Stimulated activated CD4-positive, alpha-beta T cell treated with anti-CD3 and anti-CD28 coated beads, Interleukin-15, amount 100 ng/mL, for 1 hour (primary cell): ENCODE measurements at places on chromosomes 5 and 9.

- DNase-seq = no peak
These were observed 24.1 kb upstream of the PCSK5 start for GRCh38 chr9:75866273-75866871.

GRCh38 chr5:116681334-116682013 is 106.9 kb upstream of the SEMA6A start:
- no peak for DNase-seq

- DNase-seq = no peak
These were observed 11.6 kb upstream of the RNU6ATAC start for GRCh38 chr9:134175808-134176598.

- DNase-seq = no peak
These were observed 312.1 kb upstream of the CDH18 start for GRCh38 chr5:20300110-20300509.

DNA sequence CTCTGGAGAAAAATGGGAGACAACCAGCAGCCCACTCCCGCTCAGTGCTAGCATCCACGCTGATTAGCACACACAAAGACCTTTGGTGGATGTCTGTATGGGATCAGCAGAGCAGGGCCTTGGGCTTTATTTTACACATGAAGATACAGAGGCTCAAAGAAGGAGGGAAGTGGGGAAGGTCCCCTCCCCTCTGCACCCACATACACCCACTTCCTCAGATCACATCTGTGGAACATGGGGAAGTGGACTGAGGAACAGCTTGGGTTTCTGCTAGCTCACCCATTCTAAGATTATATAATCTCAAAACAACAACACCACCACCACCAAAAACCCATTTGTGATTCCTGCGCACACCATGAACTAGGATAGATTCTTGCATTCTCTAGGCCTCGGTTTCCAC is 14.0 kb downstream of the GGTA1 start:
- no peak for DNase-seq

GRCh38 chr9:86535406-86535915 is 181.3 kb upstream of the TUT7 start:
- no peak for DNase-seq

DNA sequence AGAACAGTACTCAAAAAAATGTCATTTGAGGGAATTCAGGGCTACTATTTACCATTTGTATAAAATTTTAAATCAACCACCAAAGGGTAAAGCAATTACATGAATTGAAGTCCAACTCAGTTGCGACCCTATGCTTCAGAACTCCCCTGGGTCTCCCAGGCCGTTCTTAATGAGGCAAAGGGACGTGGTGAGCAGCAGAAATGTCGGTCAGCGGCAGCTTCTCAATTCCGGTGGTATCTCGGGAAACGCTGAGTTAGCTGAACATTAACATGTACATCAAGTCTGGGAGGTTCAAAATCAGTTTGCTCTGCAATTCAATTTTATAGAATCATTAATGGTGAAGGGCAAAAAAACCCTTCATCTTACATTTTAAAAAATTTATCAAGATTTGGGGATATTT is 173.2 kb downstream of the DIRAS2 start:
- no peak for DNase-seq

GRCh38 chr9:38182321-38182720 is 113.3 kb upstream of the SHB start:
- DNase-seq = no peak

GRCh38 chr5:56026863-56027300 is 32.1 kb upstream of the IL6ST start:
- DNase-seq = no peak

DNA sequence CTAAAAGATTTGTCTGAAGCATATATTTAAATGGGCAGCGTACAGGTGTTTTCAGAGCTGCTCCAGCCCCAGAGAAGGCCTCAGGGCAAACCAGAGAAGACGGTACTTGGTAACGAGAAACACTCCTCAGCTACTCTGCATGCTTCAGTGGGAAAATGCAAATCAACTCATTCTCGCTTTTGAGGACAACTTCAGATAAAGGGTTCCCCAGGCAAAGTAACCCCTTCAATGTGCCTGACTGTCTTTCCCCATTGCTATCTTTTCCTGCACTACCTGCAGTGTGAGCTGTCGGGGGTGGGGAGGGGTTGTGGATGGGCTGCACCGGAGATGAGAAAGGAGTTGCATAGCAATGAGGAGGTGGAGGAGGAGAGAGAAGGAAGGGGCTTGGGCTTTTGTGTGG is 339.7 kb upstream of the CLINT1 start:
- DNase-seq = no peak

- DNase-seq = no peak
These were observed 4.1 kb upstream of the CMBL start for GRCh38 chr5:10311595-10312425.

DNA sequence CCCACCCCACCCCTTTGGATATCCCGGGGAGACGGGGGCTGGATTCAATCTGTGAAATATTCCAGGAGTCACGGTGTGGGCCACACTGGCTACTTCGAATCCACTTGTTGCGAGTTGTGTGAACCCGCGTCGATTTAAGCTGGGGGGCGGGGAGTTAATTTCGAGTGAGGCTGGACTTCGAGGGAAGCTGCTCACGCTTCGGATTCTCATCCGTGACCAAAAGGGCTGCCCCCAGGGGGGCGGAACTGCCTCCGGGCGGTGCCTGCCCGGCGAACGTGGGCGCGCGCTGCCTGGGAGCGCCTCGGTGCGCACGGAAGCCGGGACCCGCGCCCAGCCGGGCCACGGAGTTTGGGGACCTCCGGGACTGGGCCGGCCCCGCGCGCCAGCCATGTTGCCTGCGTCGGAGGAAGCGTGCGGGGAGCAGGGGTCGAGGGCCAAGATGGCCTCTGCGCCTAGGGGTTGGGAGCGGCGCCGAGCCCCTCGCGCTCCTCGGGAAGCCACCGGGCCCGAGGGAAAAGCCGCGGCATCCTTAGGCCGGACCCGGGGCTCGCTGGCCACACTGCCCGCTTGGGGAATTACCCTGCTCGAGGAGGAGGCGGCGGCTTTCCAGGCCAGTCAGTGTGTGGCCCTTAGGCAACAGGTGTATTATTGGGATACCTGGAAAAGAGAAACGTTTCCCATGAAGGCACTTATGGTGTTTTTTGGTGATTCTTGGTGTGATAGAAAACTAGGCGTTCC is 975 bp downstream of the OCLN start:
- no peak for DNase-seq

GRCh38 chr5:4204276-4205141 is 608.9 kb downstream of the IRX1 start:
- DNase-seq = no peak

- DNase-seq = no peak
These were observed 32.6 kb upstream of the ANXA1 start for GRCh38 chr9:73118898-73119554.

GRCh38 chr5:15321776-15322175 is 178.2 kb upstream of the FBXL7 start:
- no peak for DNase-seq

GRCh38 chr9:99964336-99964735 is 57.9 kb downstream of the STX17 start:
- DNase-seq = no peak

GRCh38 chr5:15431923-15432322 is 68.1 kb upstream of the FBXL7 start:
- no peak for DNase-seq

- no peak for DNase-seq
These were observed 20.2 kb downstream of the TLE1 start for GRCh38 chr9:81669041-81669651.

GRCh38 chr5:150644058-150644457 is 3.6 kb downstream of the SYNPO start:
- no peak for DNase-seq

DNA sequence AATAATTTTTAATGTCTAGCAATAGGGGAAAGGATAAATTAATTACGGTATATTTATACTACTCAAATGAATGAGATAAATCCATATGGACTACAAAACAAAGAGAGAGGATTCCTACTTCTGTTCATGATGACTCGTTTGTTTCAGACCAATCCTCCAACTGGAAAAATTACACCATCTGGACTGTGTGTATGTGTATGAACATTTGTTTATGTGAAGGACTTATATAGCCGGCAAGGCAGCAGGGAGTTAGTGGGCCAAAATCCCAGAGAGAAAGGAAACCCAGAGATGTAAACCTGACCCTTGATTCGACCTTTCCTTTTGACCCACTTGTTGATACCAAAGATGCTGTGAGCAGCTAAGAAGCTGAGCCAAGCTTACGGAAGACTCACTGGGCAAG is 20.1 kb downstream of the PDE6A start:
- no peak for DNase-seq

GRCh38 chr9:134556531-134557068 is 85.0 kb upstream of the COL5A1 start:
- no peak for DNase-seq

DNA sequence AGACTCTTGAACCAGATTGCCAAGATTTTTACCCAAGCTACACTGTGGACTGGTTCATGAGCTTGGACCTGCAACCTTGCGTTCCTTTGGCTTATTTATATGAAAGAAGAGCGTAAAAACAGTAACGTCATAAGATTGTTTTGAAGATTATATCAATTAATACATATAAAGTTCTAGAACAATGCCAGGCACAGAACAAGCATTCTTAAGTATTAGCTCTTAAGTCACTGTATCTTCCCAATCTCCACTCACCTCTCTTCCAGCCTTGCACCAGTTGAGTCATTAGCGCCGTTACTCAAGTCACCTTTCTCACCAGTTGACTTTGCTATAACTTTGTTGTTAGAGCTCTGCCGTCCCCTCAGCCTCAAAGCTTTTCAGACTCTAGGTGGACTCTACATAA is 415.7 kb downstream of the PLK2 start:
- DNase-seq = no peak

DNA sequence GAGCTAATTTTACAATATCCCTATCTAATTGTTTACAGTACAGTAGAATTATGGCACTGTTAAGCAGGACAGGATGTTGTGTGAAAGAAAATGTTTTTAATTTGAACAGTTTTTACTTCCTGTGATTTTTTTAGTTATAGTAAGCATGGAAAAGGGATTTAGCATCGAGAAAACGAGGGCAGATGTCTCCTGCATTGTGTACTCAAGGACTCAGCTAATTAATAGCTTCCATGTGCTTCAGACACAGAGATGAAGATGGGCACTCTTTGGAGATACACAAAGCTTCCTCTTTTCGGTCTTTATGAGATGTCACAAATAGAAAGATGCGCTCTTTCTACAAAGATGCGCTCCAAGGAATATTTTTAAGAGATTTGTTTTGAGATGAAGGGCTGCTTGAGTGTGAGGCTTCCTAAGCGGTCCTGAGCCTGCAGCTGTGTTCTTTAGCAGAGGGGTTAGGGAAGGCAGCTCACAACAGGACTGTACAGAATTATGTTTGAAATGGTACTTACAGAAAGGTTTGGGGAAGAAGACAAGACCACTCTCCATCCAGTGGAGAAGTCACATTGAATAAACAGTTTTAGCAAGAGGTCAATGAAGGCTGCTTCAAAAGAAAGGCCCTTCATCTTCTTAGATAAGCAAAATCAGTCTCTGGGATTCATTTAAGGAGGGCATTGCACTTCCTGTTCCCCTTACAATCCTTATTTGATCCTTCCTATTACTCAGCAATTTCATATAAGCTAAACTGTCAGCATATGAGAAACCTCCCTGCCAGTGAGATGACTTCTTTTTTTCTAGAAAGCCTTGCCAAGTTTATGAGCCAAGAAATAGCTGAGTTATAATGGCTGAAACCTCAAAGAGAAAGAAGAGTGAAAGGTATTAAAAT is 311.5 kb downstream of the EFNA5 start:
- no peak for DNase-seq

DNA sequence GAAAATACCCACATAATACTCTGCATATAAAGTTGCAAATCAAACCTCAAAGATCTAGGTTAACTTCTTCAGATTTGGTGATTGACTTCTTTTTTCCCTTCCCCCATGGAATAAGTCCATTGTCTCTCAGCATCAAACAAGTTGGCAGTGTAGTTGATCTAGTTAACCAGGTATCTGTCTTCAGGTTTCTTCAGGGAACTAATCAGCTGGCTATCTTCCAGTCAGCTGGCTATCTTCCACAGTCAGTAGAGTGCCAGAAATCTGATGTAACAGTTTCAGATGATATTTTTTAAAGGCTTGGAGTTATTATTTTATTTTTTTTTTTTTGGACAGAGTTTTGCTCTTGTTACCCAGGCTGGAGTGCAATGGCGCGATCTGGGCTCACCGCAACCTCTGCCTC is 16.8 kb downstream of the TNFSF15 start:
- no peak for DNase-seq

DNA sequence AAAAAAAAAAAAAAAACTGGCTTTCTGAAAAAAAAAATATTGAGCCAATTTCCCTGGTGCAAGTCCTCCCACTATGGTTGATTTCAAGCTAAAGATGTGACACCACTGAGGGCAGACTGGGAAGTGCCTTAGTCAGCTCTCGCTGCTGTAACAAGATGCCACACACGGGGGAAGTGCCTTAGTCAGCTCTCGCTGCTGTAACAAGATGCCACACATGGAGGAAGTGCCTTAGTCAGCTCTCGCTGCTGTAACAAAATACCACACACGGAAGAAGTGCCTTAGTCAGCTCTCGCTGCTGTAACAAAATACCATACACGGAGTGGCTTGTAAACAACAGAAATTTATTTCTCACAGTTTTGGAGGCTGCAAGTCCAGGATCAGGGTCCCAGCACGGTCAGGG is 23.4 kb downstream of the BTNL9 start:
- DNase-seq = no peak
